CD4-positive, alpha-beta T cell treated with Interleukin-17A for 1 hour (primary cell): ENCODE measurements at places on chromosomes 11 and 22.

DNA sequence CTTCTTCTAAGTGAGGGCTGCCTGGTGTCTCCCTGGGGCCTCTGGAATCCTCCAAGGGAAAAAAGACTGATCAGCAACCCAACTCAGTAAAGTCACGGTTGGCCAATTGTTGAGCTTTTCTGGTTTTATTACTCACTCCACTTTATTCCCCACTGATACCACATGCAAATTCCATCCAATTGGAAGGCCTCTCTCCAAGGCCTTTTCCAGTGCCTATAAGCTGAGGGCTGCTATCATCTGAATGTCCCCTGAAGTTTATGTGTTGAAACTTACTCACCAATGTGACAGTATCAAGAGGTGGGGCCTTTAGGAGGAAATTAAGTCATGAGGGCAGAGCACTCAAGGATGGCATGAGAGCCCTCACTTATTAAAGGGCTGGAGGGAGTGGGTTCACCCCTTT is 463.3 kb downstream of the BUD13 start:
- no peak for DNase-seq

DNA sequence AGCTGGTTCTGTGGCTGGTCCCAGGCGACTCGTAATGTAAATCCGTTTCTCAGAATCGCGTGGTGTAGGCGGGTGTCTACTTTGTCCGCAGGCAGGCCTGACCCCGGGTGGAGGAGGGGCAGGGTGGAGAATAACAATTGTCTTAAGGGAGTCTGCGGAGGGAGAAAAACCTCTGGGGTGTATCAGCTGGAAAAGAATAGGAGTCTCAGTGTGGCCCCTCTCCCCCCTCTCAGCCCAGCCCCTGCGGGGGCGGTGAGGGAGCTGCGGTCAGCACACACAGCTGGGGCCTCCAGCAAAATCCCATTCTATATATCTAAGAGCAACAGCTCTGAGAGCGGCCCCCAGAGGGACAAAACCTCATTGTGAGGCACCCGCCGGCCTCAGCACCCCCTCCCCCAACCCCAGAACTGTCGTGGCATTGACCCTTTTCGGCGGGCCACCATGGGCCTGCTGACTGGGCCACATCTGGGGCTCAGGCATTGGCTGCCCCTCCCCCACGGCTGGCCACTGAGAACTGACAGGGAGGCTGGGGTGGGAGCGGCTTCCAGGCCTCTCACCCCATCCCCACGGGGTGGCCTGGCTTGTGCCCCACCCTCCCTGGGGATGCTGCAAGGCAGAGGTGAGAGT is 2.7 kb upstream of the MYRF start:
- DNase-seq, result no peak

DNA sequence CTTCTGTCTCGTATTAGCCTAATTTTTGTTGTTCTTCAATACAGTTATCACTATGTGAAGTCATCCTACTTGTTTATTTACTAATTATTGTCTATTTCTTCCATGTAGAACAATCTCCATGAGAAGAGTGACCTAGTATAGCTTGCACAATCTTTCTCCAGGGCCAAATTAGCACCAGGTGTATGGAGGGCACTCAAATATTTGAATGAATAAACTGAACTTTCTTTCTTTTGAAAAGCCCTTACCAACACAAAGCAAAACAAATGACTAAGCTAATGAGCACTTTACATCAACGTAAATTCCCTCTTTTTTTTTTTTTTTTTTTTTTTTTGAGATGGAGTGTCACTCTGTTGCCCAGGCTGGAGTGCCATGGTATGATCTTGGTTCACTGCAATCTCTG is 34.2 kb downstream of the ABTB2 start:
- no peak for DNase-seq

DNA sequence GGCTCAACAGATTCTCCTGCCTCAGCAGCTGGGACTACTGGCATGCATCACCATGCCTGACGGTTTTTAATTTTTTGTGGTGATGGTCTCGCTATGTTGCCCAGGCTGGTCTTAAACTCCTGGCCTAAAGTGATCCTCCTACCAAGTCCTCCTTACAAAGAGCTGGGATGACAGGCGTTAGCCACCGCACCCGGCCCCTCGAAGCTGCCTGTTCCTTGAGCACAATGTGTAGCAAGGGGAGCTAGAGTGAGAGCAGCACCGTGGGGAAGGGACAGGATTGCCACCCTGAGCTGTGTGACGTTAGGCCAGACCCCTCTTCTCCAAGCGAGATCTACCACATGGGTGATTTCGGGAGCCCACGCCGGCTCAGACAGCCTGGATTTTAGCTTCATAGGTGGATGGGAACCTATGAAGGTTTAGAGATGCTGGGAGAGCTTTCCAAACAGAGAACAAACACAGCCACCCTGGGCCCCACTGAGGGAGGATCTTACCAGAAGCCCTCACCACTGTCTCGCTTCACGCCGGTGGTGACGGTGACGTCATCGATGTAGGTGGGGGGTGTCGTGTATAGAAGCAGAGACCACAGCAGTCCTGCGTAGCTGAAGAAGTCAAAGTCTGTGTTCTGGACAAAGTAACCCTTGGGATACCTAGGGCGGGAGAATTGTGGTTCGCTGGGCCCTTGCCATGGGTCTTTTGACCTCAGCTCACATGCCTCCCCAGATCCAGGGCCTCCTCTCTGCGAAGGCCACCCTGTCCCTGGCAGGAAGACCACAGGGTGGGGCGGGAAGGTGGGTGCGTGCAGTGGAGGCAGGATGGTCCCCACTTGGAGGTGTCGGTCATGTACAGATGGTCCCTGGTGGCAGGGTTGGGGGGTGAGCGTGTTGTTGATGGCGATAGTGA is 23.1 kb downstream of the RGL4 start:
- no peak for DNase-seq

GRCh38 chr11:9636691-9637090 is 27.2 kb upstream of the SWAP70 start:
- DNase-seq, result no peak

GRCh38 chr22:35918456-35918855 is 110.2 kb downstream of the RBFOX2 start:
- DNase-seq, result no peak

- DNase-seq, result no peak
Measured at GRCh38 chr11:78946945-78947902, 372.6 kb upstream of the NARS2 start.

DNA sequence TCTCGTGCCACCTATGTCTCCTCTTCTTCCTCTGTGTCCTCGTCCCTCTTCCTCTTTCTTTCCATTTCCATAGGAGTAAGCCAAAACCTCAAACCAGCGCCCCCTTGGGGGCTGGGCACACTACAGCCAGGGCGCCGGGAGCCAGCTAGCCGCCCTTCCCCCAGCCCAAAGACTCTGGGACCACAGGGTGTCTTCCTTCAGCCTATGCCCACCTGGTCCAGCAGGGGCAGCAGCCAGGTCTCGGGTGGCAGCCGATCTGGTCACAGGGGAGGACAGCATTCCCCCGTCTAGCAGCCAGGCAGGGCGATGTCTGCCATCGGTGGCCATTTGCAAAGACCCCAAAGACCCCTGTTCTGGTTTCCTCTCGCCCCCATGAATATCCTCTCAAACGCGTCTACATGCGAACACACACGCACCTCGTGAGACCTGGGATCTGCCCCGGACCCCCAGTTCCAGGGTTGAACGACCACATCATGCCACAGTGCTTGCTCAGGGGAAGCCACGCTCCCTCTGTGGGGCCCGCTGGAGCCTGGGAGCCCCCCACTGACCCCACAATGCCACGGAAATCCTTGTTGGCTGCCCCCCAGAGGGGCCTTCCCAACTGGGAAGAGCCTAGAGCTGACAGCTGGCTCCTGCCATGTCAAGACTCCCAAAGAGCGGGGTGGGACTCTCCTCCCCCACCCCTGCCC is 546.0 kb upstream of the CCDC179 start:
- DNase-seq, result no peak

GRCh38 chr11:7596975-7597391 is 76.3 kb downstream of the CYB5R2 start:
- DNase-seq, result no peak

DNA sequence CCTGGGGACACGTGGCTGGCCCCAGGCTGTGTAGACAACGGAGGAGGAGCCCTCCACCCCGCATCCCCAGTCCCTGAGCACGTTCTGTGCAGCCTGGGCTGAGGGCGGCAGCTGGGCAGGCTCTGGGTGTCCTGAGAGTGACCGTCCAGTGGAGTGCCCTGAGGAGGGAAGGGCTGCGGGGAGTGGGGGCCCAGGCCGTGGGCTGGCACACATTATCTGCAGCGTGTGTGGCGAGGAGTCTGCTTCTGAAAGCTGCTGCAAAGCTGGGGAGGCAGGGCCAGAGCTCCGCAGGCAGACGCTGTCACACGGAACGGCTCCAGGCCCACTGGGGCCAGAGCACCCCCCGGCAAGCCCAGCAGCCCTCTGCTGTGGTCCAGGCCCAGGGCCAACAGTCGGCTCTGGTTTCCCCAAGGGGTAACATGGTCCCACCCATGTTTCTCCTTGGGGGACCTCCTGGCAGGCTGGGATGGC is 835 bp upstream of the ANO9 start:
- no peak for DNase-seq

- DNase-seq, result no peak
Measured at GRCh38 chr11:59501931-59502330, 1.4 kb upstream of the OR4D11 start.

GRCh38 chr22:48635816-48636215 is 1191.9 kb downstream of the BRD1 start:
- no peak for DNase-seq

DNA sequence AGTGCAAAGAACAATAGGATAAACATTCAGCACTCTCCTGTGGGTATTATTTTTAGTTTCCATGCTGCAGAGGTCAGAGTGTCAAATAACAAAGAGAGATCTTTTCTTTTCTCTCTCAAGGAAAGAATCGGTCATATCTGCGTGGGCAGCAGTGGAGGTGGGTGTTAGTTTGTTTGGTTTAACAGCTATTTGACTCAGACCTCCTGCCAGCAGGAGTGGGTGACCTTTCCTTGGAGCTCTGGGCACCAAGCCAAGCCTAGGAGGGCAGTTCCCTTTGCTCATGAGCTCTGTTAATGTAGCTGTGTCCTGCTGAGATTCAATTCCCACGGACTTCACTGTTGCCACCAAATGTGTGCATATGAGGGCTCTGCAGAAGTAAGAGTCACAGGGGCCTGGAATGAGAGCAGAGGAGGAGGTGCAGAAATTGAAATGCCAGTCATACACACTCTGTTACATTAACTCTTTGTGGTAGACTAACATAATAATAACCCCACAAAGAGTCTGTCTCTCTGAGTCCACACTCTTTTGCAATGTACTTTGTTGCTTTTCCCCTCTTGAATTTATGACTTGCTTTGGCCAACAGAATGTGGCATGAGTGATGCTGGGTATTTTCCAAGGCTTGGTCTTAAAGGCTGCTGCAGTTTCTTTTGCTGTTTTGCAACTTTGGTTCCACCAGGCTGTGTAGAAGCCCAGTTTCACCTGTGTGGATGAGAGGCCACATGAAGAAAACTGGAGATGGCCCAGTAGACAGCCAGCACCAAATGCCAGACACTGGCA is 76.0 kb upstream of the GRK3 start:
- no peak for DNase-seq

GRCh38 chr11:8263769-8264410 is at the start of gene LMO1:
LMO1 (minus strand) TSS chr11:8263878; CDS start chr11:8263362, 516 bp downstream.
- peak; percentile 64 for DNase-seq

DNA sequence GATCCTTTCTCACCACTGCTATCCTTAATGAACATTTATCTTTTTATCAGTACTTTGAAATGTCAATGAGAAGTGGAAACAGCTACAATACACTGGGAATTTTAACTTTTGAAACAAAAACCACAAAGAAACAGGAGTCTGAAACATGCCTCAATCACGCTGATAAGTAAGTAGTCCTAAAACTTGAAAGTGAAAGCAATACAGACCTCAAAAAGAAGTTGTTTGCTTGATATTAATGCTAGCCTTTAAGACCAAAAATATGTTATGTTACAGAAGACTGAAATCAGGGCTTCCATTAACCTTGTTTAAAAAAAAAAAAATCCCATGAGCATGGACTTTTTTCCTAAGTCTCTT is 21.3 kb downstream of the PHF21A start:
- DNase-seq, result peak; percentile 35

DNA sequence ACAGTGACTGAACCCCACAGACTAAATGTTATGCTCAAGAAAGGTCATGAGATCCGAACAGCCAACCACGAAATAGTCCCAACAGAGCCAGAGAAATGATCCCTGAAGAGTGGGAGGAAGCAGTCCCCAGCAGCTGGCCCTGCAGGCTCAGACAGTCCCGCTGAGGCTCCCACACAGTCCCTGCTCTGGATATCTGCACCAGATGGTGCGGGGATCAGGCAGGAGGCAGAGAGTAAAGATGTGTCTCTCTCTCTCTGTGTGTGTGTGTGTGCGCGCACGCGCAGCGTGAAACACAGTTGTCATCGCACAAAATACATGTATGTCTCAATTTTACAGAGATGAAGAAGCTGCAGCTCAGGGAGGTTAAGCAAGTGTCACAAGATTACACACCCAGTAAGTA is 27.9 kb downstream of the GUCY1A2 start:
- no peak for DNase-seq

GRCh38 chr11:100677796-100678195 is 9.3 kb upstream of the ARHGAP42 start:
- no peak for DNase-seq

DNA sequence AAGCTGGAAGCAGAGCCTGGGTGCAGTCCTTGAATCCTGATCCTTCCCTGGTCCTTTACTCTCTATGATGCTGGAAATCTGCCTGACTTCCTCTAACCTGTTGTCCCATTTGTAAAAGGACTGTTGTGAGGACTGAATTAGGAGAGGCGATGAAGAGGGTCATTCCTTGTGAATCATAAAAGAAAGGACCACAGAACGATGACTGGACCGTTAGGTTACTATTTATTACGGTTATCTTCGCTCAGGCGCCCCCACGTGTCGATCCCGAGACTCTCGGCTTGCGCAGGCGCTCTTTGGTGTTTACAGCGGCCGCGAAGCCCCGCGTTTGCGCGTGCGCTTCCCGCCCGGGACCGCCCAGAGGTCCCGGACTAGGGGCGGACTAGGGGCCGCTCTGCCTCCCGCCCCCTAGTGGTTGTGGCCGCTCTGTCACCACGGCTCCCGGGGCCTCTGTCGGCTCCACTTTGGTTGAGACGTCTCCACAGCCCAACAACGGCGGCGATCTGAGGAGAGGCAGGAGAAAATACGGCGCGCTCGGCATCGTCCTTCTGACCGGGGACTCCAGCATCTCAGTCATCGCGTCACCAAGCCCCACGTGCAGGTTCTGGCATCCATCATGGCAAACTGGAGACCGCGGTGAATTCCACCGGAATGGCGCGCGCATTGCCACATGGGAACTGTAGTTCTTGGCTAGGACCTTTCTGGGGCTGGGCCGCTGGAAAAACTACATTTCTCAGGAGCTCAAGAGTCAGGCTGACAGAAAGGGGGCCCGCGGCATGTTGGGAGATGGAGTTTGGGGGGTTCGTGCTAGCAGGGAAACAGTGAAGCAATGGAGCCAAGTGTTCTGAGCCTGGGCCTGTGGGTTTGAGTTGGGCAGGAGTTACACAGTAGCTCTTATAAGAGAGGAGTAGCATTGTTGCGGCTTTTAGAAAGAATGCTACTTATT is at the start of gene STARD10:
Gene STARD10, minus strand, starts transcription at position 623 of the 943 bp plus-strand sequence. CDS start 12,866 bp downstream, outside the sequence.
- DNase-seq, result peak; percentile 95

DNA sequence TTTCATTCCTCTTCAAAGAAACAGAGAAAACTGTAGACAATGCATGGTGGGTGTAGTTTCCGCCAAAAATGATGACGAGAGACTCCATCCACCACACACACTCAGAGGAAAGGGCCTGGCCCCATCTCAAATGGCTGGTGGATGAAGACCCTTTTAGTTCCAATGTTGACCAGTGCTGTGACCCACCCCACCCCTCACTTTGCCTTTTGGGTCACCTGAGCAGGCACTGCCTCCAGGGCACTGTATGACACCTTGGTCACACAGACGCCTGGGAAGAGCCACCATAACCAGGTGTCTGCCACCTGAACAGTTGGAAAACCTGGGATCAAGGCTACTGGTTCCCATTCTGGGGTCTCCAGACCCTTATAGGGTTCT is 121.3 kb downstream of the MPPED1 start:
- DNase-seq, result no peak
